Stimulated activated CD4-positive, alpha-beta T cell treated with anti-CD3 and anti-CD28 coated beads, Interleukin-1b, Interleukin-23, amount 100 ng/mL, for 48 hours (primary cell): ENCODE measurements at places on chromosomes 6 and 20.

DNA sequence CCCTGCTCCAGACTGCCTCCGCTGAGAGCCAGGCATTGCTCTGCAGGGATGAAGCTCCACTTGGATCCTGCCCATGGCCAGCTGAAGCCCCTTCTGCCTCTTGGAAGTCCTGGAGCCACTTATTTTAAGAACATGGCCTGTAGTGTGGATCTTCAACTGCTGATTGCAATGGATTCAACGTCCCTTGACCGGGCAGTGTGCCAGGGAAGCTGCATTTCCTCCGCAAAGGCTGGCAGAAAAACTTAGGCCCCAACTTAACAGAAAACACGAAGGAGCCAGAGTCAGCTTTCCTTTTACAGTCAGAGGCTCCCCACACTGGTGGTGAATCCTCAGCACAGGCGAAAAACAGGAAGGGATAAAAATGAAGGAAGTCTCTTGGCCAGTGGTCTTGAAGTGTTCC, 26.3 kb upstream of the FOXQ1 start:
- DNase-seq = no peak

DNA sequence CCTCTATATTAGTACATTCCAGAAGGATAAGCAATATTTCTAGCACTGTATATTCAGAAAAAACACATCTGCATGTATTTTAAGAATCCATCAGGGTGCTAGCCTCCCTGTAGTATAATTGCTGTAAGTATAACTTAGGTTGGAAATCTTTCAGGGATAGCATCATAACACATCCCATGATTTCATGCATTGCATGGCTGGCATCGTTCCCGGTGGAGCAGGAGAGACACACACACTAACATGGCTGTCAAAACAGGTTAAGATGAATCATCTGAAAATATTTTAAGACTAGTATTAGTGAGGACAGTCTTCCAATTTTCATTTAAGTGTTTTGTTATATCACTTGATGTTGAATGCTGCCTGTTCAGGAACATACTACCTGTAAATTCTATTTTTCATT, 32.1 kb upstream of the CENPW start:
- no peak for DNase-seq

GRCh38 chr20:13098720-13099355, 90.1 kb downstream of the SPTLC3 start:
- DNase-seq = no peak

DNA sequence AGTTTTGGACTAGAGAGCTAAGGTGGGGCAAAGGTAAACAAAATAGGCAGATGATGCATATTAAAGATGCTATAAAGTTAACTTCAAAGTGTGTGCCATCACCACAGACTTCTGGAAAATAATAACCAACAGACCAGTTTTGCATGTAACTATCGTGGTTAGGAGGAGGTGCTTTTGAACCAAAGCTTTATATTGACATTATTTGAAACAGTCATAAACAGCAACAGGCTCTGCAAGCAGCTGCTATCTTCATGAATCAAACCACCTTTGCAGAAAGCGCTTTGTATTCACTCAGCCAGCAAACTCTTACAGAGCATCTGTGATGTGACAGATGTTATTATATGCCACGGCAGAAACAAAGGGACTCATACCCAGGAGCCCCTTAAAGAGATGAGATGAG, 81.9 kb downstream of the CRYBG1 start:
- DNase-seq = no peak

GRCh38 chr6:123527406-123527805, 109.3 kb downstream of the TRDN start:
- no peak for DNase-seq

DNA sequence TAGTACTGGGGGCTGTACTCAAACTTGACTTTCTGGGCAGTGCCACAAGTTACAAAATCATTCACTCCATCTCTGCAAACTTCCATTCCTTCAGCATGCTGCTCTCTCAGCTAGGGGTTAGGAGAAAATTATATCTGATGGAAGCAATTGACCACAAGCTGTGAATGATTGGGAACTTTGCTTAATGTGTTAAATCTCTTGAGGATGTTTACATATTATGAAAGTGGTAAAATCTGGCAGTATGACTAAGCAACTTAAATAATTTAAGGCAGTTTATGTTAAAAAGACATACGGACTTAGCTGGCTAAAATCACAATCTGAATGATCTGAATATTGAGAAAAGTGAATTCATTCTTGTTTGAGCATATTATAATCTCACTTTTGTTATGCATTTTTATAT, 415.0 kb downstream of the PHF3 start:
- no peak for DNase-seq

GRCh38 chr6:140370976-140371870, 996.8 kb upstream of the CITED2 start:
- DNase-seq = no peak

DNA sequence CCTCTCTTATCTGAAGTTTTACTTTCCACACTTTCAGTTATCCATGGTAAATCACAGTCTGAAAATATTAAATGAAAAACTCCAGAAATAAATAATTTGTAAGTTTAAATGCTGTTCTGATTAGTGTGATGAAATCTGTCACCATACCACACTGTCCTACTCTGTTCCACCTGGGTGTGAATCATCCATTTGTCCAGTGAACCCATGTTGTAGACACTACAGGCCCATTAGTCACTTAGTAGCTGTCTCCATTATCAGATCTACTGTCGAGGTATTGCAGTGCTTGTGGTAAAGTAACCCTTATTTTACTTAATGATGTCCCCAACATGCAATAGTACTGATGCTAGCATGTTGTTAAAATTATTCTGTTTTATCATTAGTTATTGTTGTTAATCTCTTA, 29.2 kb upstream of the MMS22L start:
- DNase-seq = no peak

DNA sequence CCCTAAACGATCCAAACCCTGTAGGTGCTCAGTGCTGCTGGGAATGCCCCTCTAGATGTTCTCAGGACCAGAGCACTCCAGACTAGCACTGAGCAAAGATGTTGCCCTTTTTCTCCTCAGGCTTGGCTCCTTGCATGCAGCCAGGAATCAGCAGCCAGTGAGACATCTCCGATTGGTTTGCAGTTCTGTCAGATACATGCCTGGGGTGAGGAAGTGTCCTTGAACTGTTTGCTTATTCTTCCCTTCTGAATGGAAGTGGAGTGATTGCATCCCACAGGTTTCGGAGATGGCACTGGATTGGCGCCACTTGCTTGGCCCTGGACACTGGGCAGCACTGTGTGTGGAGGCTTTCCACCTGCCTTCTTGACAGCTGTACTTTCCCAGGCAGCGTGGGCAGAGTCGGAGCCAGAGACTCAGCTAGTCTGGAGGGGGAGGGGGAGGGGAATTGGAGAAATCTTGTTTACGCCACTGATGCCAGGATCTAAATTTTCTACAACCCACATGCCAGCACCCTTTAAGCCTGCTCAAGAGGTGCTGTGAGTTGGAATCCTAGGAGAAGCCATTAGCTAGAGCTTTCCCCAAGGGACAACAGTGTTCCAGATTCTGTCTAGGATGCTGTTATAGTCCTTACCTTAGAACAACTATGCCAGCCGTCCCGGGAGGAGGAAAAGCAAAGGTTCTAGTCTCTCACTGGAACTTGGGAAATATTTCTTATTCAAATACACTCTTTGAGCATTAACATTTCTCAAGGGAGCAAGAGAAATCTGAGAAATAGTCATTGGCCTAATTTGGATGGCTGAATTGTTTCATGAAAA, 49.2 kb upstream of the SASH1 start:
- DNase-seq = no peak

- no peak for DNase-seq
Observed at GRCh38 chr6:148044261-148044751, 298.3 kb upstream of the SASH1 start.

- no peak for DNase-seq
Observed at GRCh38 chr6:108684771-108685329, 124.1 kb downstream of the FOXO3 start.

GRCh38 chr6:161411265-161411944, 137.5 kb upstream of the AGPAT4 start:
- DNase-seq = no peak
